Stimulated activated CD8-positive, alpha-beta memory T cell treated with anti-CD3 and anti-CD28 coated beads, Interleukin-7, amount 100 ng/mL, for 4 hours (primary cell): ENCODE measurements at places on chromosomes 5 and 9.

- DNase-seq, result no peak
Observed at GRCh38 chr5:178372142-178372571, 139.6 kb upstream of the PHYKPL start.

- DNase-seq, result no peak
Observed at GRCh38 chr5:154135125-154135817, 55.3 kb upstream of the GALNT10 start.

GRCh38 chr9:113986931-113987330 lies 91.2 kb downstream of the AMBP start:
- DNase-seq, result no peak

GRCh38 chr5:126103868-126104267 lies 319.3 kb upstream of the GRAMD2B start:
- DNase-seq, result no peak

GRCh38 chr9:94675008-94675881 lies 35.9 kb upstream of the FBP1 start:
- no peak for DNase-seq

DNA sequence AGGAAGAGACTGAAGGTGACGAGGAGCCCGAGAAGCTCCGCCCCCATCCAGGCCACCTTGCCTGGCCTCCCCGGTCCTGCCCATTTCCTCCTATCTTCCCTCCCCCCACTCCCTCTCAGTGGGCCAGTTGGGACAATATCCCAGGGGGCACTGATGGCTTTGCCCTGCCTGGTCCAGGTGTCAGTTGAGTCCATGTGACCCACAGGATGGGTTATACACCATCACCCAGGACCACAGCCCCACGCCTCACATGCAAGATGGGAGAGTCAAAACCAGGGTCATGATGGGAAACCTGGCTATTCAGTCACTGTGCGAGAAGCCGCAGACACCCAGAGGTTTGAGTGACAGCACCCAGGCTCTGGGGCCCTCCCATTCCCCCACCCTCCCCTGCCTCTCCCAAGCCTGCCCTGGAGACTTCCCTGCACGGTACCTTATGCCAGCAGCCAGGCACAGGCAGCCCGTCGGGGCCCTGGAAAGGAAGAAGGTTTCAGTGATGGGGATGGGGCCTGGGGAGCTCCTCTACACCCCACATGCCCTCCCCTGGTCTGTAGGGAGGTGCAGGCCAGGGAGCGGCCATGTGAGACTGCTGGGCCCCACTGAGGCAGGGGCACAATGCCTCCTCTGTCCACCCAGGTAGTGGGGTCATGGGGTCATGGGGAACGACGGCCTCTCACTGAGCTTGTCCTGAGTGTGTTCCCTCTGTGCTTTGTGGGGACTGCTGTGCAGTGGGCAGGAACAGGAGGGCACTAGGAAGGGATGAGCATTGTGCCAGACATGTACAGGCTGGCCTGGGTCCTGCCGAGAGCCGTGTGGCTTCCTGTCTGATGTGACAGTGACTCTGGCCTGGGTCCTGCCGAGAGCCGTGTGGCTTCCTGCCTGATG lies 6.3 kb upstream of the PHYKPL start:
- DNase-seq, result no peak

- DNase-seq, result no peak
Observed at GRCh38 chr5:1793966-1794900, 5.4 kb downstream of the MRPL36 start.

GRCh38 chr5:31963358-31964006 lies 210.6 kb downstream of the GOLPH3 start:
- DNase-seq, result no peak

GRCh38 chr9:82495884-82496777 lies 507.6 kb downstream of the SPATA31D1 start:
- DNase-seq, result no peak

DNA sequence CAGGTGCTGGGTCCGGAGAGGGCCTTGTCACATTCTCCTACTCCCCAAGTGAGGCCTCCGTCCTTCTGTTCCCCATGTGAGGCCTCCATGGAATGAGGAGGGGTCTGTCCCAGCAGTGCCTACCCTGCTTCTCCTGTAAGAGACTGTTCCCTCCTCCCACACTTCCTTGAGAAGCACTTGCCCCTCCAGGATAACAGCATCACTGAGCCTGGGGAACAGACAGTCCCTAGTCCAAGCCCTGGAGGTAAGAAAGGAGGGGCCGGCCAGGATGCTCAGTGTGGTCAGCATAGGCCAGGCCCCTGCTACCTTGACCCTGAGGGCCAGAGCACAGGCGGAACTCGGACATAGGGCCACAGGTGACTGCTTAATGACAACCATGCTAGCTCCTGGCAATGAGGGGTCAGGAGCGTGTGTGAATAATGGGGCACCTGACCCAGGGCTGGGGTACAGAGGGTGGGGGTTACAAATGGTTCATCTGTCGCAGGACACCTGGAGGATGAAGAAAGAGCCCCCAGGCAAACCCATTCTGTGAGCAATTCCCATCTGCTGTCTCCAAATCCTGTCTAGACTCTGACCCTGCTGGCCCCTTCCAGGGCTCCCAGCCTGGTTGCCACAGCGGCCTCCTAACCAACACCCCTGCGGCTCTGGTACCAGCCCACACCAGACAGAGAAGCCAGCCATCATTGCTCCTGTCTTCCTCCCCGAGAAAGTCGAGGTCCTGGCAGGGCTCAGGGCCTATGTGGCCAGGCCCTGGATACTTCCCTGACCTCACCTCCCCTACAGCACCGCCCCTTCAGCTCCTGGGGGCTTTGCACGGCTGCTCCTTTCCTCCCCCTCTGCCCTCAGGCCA lies 20.3 kb downstream of the RALGDS start:
- DNase-seq, result no peak

DNA sequence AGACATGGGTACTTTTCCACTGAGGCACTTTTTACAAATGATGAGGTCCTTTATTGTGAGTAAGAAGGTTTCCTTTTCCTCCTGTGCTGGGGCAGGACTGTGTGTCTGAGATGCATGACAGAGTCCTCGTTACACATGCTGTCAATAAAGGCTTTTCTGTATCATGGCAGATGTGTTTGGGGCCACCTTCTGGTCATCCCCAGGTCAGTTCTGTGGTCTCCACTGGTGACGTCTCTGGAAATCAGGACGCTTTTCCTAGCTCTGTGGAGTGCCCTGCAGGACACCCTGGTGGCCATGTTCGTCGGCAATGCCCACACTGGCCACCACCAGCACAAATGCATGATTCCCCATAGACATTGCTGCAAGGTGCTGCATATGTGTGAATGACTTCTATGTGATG lies 2.8 kb downstream of the CMBL start:
- no peak for DNase-seq

DNA sequence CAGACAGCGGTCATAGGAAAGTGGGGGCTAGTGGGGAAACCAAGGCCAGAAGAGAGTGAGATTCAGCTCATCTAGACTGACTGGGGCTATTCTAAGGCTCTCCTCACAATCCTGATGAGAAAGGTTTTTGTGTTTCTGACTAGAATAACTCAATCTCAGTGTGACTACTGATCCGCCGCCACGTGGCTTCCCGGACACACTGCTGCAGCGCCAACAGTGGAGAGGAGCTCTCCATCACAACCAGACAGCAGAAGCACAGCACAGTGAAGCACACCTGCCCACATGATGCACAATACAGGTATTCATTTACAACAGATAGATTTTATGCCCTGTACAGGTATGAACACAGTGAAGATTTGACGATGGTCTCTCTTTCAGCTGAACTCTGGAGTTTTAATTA lies 25.4 kb downstream of the NREP start:
- no peak for DNase-seq

- no peak for DNase-seq
Observed at GRCh38 chr5:60362158-60362557, 337.8 kb downstream of the DEPDC1B start.

DNA sequence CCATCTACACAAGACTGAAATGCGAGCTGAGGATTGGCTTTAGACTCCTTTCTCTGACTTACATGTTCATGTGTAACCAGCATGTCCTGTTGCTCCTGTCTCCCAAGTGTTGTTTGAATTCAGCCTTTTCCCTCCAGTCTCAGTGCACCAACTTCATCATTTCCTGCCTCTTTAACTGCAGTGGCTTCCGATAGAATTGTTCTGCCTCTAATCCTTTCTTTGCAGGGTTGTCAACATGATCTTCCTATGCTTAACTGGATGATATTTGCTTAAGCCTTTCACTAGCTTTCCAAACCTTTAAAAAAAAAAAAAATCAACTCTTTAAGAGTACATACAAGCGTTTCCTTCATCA lies 6.7 kb upstream of the FYB1 start:
- no peak for DNase-seq

- no peak for DNase-seq
Observed at GRCh38 chr9:101445353-101446029, 9.9 kb upstream of the ALDOB start.

GRCh38 chr5:102290004-102290403 lies 6.1 kb downstream of the SLCO4C1 start:
- no peak for DNase-seq

GRCh38 chr5:149277801-149278200 lies 6.1 kb downstream of the AFAP1L1 start:
- DNase-seq, result no peak

DNA sequence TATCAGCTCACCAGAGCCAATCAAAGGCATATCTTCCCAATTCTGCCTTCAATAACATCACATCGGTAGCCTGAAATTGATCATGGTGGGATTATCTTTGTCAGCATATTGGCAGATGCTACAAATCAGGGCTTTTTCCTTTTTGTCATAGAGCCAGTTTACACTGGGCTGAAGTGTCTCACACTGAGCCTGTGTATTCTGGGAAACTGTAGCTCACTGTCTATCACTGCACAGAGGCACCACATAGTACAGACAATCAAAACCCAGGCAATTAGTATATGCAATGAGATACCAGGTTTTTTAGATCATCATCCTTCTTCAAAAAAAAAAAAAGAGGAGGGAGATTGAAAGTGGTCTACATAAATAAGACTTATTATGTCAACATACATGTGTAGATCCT lies 46.6 kb downstream of the ADAM19 start:
- DNase-seq, result no peak

GRCh38 chr5:158084292-158084691 lies 225.3 kb upstream of the CLINT1 start:
- no peak for DNase-seq

- DNase-seq, result no peak
Observed at GRCh38 chr5:10289991-10290390, 17.7 kb downstream of the CMBL start.

GRCh38 chr5:65946198-65946745 lies 19.9 kb downstream of the ERBIN start:
- DNase-seq, result no peak

DNA sequence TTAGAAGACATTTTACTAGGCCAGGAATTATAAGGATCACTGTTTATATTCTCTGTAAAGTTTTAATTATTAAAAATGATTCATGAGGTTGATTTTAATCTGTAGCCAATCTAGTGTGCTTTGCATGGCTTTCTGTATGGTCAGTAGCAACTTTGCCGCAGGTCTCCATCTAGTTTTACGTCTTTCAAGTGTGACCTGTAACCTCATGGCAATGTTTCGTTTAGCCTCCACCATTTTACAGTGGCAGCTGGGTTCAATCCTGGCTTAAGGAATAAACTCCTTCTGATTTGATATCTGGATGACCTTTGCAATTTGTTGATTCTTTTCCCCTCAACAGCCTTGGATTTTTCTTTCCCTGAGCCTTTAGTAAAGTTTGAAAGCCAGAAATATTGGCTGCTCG lies 434.5 kb upstream of the CDH9 start:
- no peak for DNase-seq

DNA sequence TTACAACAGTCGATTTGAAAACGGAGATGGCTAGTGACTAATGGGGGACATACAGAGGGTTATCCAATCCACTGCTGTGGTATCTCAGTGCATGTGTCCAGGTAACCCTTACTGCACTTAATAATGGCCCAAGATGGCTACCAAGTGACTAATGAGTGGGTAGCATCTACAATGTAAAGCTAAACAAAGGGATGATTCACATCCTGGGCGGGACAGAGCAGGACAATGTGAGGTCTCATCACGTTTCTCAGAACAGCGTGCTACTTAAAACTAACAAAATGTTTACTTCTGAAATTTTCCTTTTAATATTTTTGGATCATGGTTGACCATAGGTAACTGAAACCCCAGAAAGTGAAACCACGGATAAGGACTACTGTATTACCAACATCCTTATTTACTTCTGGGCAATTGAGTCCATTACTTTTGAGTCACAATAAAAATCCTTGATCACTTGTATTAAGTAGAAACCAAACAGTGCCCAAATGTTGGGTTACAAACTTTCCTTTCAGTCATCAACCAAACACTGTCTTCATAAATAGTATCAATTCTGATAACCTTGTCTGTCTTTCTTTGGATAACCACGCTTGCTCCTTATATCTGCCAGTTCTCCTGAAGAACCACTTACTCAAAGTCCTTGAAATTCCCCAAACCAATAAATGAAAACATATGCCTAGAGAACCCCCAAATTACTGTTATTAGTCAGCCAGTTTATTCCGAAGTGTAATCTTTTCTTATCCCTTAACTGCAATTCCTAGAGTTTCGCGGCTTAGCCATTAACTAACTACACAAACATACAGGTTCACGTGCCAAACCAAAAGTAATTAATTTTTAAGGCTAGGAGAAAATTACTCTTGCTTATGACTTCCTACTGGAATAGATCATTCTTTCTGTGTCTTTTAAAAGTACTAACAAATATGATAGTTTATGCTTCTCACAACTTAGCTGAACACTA lies 59.7 kb downstream of the ELL2 start:
- DNase-seq, result peak; percentile 17

- no peak for DNase-seq
Observed at GRCh38 chr5:5360941-5361520, 61.4 kb upstream of the ICE1 start.

DNA sequence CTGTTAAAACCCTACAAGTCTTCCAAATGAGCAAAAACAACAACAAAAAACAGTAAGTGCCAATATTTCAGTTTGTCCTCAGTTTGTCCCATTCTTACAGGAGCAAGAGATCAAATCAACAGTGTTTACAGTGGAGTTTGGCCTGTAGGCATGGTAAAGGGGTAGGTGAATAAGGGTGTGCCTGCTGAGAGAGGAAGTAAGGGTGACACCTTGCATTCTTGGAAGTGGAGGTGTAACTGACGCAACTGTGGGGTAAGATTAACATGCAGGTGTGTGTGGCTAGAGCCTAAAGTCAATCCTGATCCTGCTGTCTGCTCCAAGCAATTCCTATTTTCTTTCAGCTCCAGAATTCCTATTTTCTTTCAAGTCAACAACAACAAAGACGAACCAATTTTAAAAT lies 43.4 kb downstream of the PFDN1 start:
- no peak for DNase-seq

DNA sequence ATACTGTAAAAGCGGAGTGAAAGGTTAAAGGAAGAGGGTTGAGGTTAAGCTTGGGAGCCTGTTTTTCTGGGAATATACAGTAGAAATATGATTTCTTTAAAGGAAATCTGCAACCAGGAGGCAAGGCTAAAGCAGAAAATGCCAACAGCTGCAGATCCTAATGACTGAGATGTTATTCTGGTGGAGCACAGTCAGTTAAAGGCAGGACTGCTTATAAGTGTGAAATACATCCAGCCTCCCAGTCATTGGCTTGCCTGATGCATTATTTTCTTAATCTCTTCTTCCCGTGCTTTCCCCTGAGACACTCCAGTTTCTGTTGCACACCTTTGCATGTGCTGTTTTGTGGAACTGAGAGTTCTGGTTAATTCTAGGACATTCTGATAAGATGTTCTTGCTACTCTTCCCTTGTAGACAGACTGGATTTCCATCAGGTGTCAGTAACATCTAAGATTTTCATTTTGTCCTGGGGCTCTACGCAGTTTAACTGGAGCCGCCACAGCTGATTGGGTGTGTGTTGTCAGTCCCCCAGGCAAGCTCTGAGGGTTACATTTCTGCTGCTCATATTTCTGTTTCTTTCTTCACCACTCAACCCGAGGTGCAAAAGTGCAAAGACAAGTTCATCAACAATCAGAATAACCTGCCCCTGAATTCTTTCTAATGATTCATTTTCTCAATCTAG lies 44.4 kb downstream of the CAST start:
- DNase-seq, result no peak
